Activated naive CD4-positive, alpha-beta T cell treated with anti-CD3 and anti-CD28 coated beads, Interleukin-2, amount 10 ng/mL, durations not matched to agents 7 days and 5 days (primary cell): ENCODE measurements at places on chromosomes 4 and X.

- no peak for DNase-seq
Measured at GRCh38 chr4:38568768-38569167, 95.2 kb upstream of the KLF3 start.

DNA sequence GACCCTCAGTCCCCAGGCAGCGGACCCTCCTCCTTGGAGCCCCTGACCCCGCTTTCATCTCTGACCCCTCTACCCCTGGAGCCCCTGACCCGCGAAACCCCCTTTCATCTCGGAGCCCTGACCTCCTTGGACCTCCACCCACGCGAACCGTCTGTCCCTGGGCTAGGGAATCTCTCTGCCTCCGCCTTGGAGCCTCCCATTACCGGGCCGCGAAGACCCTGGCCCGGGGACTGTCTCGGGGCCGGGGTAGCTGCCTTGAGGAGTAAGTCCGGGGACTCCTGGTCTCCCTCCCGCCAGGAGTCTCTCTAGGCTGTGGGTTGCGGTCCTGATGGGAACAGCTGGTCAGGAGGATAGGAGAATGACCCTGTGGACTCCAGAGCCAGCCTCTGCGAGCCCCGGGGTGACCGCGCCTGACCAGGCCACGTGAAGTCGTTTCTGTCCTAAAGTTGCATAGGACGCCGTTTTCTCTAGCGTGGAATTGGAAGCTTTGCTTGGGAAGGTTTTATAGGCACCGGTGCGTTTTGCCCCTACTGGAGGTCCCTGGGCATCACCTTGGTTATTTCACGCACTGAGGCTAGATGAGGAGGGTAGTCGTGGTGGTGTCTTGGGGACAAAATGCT is 824 bp downstream of the TBC1D14 start:
- DNase-seq, result no peak

DNA sequence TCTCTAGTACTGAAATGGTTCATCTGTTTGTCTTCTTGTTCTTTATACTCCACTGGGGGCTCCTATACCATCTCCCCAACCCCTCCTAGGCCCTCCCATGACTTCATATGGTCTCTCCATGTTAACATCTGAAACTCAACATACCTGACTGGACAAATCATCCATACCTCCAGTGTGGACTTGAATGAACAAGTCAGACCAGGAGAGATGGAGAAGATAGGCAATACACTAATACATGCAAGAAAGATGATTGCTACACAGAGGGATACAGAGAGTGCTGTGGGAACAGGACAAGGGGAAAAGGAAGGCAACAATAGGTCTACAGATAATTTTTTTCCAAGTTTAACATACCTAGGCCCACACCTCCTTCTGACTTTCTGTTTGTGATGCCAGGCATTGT is 175.1 kb downstream of the FHIP1A start:
- DNase-seq, result no peak

GRCh38 chr4:139011225-139011950 is 4.2 kb upstream of the NOCT start:
- DNase-seq, result no peak

- no peak for DNase-seq
Measured at GRCh38 chr4:140901736-140902336, 145.7 kb upstream of the TBC1D9 start.

GRCh38 chrX:100328351-100328750 is 81.7 kb downstream of the PCDH19 start:
- DNase-seq, result no peak
